ENCODE measurements at places on chromosomes 16 and 17.
A peak's percentile ranks its signal among the peaks of the same experiment; 100 is the strongest.

DNA sequence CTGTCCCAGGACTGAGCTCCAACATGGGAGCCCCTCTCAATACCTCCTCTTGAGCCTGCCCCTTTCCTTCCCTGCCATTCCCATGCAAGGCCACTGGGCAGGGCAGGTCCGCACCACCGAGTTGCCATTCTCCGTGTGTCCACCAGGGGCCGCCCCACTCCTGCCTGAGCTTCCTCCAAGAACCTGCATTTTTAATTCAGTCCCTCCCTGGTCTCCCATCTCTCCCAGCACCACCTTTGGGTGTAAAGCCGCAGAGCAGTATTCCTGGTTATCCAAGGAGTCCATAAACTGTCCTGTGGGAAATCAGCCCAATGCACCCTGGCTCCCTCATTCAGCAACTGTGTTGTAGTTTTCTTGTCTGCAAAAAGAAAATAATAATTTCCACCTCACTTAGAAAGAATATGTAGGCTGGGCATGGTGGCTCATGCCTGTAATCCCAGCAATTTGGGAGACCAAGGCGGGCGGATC lies 15.9 kb upstream of the ANKRD40CL start:
- peak; percentile 75 for DNase-seq

- no peak for DNase-seq
These were observed 24.4 kb downstream of the CNTROB start for GRCh38 chr17:7956228-7956965.

GRCh38 chr17:62892870-62893338 lies 73.1 kb upstream of the TANC2 start:
- DNase-seq, result no peak

DNA sequence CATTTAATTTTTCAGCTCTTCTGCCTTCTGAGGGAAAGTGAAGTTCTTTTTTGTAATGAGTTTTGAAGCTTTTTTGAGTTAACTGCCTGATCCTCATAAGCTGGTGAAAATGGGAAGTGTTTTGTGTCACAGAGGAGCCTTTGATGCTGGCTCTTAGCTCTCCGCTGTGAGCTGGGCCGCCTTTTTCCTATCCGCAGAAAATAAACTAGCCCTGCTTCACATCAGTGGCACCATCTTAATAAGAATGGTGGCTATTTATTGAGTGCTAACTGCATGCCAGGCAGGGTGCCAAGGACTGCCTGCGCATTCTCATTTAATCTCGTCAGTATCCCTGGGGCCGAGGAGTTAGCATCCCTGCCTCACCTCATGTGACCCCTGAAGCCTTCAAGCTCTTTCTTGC lies 309.0 kb downstream of the CPPED1 start:
- DNase-seq, result no peak

DNA sequence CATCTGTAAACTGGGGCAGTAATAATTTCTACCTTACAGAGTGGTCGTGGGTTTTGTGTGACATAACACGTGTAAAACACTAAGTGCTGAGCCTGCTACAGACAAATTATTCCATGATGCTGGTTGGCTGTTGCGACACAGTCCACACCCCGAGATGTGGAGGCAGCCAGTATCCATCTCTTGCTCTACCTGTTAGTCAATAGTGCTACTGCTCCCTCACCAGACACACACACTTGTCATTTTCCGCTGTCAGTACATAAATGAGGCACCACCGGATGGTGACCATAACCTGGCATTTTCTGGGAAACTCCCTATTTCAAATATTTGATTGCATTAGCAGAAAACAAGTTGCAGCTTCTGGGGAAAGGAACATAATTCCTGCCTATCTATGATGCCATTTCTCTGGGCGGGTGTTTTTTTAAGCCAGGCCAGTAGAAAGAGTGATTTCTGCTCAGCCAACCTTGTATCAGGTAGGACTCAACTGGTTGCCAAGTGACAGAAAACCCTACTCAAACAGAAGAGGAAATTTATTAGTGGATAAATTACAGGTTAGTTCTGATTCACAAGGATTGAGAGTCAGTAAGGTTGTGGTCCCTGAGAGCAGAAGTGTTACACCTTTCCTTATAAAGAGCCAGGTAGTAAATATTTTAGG lies 24.1 kb downstream of the DNAJA2 start:
- DNase-seq, result peak; percentile 32

GRCh38 chr16:66678337-66678736 lies 18.2 kb downstream of the CMTM4 start:
- DNase-seq, result no peak

- DNase-seq, result no peak
These were observed 52.5 kb downstream of the VAT1L start for GRCh38 chr16:77840673-77841501.

DNA sequence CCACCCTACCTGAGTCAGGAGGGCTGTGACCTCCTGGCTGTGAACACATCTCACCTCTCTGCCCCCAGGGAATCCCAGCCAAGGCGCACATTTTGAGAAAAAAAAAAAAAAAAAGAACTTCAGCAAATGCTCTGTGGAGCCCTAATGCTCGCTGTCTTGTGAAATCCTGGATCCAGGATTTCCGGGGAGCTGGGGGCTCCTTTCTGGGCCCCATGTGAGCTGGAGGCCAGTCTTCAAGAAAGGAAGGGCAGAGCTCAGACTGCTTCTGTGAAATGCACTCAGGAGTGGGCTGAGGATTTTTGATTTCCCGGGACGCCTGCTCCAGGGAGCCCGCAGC lies 36.0 kb upstream of the EMP2 start:
- DNase-seq, result no peak

GRCh38 chr17:61183793-61184192 lies 215.8 kb upstream of the TBX2 start:
- DNase-seq, result no peak

DNA sequence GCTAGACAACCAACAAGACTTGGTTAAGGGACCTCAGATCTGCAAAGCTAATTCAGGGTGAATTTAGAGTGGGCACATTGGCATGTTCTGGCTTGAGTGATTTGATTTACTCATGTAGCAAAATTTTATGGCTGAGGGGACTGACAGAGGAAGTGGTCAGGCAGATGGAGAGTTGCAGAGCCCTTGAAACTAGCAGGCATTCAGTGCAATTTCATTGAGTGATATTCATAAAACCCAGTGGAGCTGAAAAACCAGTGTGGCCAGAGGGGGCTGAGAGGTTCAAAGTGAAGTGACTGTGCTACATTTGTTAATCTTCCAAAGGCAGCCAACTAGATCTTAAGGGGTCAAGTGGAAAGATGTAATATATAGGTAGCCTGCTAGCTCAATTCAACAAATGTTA lies 2.2 kb upstream of the TMEM94 start:
- DNase-seq, result no peak

DNA sequence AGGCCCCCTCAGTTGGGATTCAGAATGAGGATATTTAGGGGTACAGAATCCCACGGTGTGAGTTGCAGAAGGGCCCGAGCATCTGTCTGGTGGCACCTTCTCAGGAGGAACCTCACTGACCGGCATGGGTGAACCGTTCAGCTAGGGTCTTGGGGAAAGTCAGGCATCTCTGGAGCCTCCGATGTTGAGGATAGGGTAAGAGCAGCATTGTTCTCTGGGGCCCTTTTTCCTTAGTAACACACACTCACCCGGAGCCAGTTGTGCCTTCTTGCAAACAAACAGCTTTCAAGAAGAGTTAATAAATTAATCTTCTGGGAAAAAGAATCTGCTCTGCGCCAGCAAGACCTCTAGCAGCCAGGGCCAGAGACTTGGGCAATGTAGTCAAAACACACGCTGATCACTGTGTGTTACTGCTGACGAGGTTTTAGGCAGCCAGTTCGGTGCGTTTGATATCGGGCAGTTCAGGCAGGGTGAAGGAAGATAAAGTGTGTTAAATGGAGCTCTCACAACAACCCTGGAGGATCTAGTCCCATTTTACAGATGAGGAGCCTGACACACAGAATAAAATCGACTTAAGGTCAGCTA lies 48.9 kb downstream of the MSI2 start:
- DNase-seq, result no peak

DNA sequence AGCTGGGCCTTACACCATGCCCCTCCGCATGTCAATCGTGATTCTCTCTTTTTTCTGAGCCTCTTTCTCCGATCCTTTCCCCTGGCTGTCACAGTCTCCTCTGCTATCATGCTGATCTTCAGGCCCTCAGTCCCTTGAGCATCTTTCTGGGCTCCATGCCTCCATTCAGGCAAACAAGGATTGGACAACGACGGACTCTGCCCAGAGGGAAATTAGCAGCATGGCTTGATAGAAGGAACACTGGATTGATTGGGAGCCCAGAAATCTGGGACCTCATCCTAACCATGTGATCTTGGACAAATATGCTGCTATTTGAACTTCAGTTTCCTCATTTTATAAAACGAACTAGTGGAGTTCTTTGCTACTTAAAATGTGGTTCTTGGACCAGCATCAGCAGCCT lies 19.6 kb upstream of the PHF12 start:
- no peak for DNase-seq

GRCh38 chr16:56817938-56818337 lies 47.1 kb upstream of the SLC12A3 start:
- DNase-seq, result no peak

DNA sequence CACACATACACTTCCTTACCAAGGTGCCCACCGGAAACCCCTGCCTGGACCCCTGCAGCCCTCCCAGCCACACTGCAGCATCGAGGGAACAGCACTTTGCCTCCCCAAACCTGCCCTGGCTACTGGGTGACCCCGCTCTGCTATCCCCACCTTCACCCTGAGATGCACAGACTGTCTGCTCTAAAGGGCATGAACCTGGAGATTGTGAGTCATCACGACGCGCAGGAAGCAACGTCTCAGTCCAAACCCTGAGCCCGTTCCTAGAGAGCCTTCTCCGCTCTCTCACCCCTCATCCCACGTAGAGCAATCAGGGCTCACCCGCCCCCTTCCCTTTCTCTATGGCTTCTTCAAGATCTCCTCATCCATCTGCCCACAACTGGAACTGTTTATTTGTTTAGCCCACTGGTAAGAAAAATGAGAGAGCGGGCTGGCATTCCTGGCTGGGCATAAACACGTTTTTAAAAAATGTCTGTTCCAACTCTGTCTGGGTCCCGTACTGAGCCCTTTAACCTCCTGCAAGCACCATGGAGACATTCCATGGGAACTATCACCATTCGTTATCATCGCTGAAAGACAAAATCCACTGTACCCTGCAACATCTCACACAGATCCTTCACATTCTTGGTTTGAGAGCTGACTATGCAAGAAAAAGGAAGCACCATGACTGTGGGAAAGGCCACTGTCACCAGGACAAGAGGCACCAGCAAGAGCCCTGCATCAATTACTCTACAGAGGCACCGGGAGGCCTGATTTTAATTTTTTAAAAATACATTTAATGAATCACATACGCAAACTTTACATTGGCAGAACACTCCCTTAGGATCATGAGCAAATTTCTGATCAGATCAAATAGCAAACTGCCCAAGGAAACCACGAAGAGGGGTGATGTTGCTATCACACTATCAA lies 28.2 kb downstream of the ZFHX3 start:
- DNase-seq, result no peak

DNA sequence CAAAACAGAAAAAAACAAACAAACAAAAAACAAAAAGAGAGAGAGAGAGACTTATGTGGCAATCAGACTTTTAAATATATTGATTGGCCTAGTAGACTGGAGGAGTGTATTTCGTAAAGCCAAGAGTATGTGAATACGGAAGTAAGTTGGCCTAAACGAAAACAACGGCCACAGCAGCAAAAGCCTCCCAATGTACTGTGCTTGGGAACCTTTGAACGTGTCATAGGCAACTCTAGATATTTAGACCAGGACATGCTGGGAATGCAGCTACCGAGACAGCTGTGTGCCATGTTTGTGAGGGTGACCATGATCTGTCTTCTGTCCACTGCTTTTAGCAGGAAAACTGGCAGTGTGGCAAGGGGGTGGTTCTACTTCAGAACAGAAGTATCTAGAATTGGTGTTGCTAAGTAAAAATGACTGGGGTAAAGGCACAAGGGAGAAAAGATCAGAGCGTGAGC lies 7.4 kb downstream of the MAF start:
- no peak for DNase-seq

DNA sequence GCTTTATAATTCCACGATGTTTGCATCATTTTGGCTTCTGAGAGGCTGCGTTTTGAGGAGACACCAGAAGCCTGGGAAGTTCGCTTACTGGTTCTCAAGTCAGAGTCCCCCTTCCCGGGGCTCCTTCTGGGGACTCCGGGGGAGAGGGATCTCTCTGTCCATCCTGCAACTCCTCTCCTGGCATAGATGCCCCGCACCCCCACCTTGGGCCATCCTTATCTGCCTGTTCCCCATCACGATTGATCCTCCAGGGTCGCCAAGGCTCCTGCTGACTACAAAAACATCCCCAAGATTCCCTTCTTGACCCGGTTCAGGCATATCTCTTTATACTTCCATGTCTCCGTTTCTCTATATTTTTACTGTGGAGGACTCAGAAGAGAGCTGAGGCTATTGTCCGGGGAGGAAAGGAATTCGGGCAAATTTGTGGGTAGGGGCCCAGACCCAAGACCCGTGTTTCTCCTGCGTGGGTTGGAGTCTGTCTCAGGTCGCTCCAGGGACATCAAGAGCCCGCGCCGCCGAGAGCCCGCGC lies 18.4 kb upstream of the HOXB13 start:
- no peak for DNase-seq

- DNase-seq, result no peak
These were observed 15.8 kb downstream of the HEATR3 start for GRCh38 chr16:50081428-50082018.

DNA sequence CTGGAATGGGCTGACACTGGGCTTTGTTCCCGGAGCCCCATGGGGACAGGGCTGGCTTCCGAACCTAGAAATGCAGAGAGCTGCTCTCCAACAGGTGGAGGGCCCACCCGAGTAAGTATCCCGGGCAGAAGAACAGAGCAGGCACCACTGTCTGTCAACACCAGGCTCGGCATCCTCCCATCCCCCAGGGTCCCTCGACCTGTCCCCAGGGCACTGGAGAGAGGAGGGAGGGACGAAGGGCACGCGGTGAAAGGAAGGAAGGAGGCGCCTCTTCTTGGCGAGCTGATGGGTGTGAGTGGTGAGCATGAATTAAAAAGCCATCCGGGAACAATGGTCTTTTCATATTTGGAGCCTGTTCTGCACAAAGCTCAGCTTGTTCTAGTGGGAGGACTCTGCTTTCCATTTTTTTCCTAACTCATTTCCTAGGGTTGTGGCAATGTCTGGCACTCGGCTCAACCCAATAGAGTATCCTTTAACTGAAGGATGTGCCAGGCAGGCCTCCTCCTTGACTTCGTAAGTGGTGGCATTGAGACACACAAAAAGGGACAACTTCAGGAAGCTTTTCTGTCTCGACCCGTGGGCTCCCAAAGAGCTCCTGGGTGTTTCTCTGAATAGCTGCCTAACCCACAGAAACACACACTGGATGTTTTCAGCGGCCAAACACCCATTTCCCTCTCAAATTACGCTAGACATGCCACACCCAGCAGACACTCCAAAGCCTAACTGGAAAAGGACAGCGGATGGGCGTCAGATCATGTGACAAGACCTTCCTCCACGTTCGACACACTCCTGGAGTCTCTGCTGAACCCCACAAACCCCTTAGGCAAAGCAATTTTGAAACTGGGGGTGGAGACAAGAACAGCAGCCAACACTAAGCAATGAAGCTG lies 47.7 kb downstream of the ZFHX3 start:
- no peak for DNase-seq

- DNase-seq, result no peak
These were observed 51.0 kb downstream of the GAN start for GRCh38 chr16:81365731-81366130.
